ENCODE measurements at places on chromosomes 4 and X.

DNA sequence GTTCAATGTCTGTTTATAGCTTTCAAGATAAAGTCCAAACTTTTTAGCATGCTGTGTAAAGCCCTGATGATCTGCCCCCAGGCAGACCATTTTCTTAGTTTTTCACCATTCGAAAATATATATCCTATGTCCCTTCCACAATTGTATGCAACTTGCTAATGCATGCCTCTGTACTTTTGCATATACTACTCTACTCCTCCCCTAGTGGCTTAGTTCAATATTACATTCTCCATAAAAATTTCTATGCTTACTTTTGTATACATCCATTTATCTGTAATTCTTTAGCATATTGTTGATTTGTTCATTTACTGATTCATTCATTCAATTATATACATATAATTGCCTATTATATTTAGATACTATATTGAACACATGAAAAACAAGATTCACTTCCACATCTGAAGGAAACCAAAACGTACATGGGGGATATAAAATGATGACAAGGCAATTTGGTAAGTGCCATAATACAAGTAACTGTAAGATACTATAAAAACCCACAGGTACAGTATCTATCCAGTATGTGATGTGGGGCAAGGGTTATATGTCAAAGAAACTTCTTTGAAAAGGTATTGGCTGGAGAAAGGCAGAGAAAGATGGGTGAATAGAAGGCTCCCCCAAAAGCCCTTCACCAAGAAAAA is 902.5 kb downstream of the FAM133A start:
- no peak for DNase-seq

DNA sequence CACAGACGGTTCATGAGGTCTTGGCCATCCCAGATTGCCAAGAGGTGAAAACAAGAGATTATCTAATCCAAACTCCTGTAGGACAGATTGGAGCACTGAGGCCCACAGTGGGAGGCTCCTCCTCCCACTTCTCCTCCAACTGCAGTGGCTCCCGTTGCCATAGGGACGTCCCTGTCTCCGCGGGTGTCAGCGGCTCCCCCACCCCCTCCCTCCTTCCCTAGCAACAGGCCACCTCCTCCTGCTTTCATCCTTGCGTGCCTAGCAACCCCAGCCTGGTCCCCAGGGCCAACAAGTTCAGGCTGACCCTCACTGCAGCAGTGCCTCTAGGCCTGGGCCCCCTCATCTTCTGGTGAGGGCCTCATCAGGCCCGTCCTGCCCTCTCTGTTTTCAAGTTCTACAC is 6.8 kb upstream of the IQSEC2 start:
- no peak for DNase-seq

- no peak for DNase-seq
Measured at GRCh38 chr4:100960232-100960631, 387.1 kb downstream of the PPP3CA start.

DNA sequence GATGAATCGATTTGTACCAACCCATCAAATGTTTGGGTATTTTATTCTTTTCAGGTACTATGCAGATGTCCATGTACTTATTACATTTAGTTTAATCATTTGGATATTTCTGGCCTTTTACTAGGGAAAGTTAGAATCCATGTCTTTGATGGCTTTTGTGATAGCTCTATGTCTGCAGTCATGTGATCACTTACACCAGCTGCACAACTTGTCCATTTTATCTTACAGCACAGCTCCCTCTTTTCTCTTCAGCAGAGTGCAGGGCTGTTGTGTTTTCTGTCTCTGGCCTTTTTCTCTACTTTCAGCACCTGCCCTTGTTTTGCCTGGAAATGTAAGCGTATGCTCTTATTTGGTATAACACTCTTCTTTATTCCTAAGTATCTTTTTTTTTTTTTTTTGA is 30.6 kb downstream of the WWC2 start:
- DNase-seq = no peak

DNA sequence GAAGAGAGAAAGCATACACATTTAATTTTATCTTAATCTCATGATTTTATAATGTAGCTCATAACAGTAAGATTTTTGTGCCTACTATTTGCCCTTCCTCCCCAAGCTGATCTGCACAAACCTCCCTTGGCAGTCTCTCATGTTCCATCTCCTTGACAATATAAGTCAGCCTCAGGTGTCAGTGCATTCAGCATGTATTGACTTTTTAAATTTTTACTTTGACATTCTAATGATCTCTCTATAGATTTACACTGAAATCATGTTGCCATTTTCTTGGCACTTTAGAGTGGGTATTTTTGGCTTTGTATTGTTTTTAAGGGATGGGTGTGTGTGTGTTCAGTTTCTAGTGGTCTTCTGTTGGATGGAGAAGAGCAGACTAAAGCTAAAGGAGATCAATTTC is 505.3 kb upstream of the CPEB2 start:
- DNase-seq = no peak

DNA sequence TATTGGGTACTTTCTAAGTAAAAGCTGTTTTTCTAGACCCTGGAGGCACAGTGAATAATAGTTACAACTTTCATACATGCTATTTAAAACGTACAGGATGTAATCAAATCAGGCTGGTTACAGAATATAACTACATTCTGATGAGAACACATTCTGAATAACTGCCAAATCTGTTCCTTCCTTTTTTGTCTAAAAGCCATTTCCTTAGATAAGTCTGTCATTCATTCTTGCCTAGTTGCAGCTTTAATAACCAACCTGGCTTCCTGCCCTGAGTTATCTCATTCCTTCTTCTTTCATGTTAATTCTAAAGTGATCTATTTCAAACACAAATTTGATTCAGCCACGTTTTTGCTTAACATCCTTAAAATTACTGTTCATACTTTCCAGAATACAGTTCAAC is 189.7 kb upstream of the ITM2A start:
- no peak for DNase-seq

- DNase-seq = no peak
Measured at GRCh38 chrX:31036895-31037294, 34.9 kb downstream of the FTHL17 start.

DNA sequence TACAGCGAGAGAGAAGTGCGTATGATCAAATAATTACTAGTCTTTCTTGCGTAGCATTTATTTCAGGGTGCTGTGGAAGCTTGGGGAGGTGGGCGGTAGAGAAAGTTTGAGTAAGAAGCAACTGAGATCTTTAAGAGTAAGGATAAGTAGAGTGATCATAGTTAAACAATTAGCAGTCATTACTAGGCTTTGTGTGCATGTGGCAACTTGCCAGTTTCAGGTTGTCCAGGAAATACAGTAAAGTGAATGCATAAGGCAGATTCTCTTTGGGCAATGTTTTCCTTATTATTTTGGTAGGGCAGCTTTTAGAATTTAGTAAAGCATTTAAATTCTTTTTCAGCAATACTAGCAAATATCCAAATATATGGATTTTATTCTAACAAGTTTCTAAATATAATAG is 57.0 kb downstream of the HPGDS start:
- no peak for DNase-seq

- DNase-seq = no peak
Measured at GRCh38 chrX:41257801-41258200, 76.2 kb upstream of the DDX3X start.

- no peak for DNase-seq
Measured at GRCh38 chr4:160129439-160129838, 1026.6 kb downstream of the RAPGEF2 start.

GRCh38 chr4:148503681-148504080 is 61.5 kb upstream of the NR3C2 start:
- DNase-seq = no peak

- no peak for DNase-seq
Measured at GRCh38 chrX:103831342-103831802, 685 bp downstream of the RAB9B start.

DNA sequence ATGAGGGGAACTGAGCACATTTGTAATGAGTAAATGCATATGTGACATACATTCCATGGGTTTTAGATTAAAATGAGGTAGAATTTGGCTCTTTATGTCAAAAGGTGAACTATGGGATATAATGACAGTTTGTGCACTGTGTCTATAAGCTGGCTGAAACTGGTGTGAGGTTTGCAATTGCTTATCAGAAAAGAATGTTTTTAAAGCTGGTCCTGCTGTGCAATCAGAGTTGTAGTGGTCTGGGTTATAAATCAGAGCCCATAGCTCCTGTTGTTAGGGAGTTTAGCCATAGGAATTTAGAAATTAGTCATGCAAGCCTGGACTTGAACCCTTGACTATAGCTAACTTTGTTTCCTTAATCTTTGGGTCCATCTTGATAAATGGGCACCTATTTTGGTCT is 23.1 kb upstream of the GATB start:
- no peak for DNase-seq

- no peak for DNase-seq
Measured at GRCh38 chr4:99715286-99715685, 57.7 kb upstream of the C4orf54 start.
